Activated naive CD4-positive, alpha-beta T cell treated with anti-CD3 and anti-CD28 coated beads, Interleukin-2, amount 10 ng/mL, durations not matched to agents 5 hours and 36 hours (primary cell): ENCODE measurements at places on chromosomes 3 and 15. TPM values are rescaled to one million over a fixed set of nuclear protein-coding genes. Genes with fewer than 3 reads are reported as not detected.

The MLF1 gene
- not detected for total RNA-seq

The GOLGA6L9 gene
- 1.8 TPM for total RNA-seq

The TLR9 gene
- total RNA-seq = 0.45 TPM

The AMIGO3 gene
- total RNA-seq = 0.19 TPM

The SV2B gene
- 0.18 TPM for total RNA-seq

The SLC41A3 gene
- 35.6 TPM for total RNA-seq

The LSAMP gene
- not detected for total RNA-seq

The TMC3 gene
- total RNA-seq = not detected

The TGM4 gene
- total RNA-seq = not detected

The KBTBD8 gene
- total RNA-seq = 9.3 TPM

The ST3GAL6 gene
- total RNA-seq = not detected

The STAC gene
- not detected for total RNA-seq
